D341Med (cell line): ENCODE measurements at places on chromosomes 7 and 10.

DNA sequence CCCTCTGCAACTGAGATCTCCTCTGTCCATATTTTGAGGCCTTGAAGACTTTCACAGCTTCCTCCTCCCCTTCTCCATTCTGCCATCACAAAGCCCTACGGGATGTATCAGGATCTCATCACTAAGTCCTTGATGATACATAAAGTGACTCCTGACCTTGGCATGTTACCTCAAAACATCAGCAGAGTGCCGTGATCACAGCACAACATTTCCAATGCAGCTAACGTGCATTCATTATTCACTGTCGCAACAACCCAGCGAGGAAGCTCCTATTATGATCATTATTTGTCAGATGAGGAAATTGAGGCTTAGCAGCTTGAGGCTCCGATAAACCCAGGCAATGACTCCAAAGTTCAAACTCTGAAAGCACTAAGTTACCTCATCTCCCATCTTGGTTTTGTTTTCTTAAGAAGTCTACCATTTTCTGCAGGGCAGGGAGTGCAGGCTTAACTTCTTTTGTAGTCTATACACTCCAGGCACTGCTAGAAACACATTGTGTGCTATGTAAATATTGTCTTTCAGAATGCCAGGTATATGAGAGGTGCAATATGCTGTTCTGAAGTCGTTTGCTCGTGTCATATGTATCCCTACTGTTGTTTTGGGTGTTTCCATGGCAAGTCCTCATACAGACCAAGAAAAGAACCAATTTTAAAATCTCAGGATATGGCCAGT is 80.6 kb upstream of the C1QL3 start:
- no peak for DNase-seq

DNA sequence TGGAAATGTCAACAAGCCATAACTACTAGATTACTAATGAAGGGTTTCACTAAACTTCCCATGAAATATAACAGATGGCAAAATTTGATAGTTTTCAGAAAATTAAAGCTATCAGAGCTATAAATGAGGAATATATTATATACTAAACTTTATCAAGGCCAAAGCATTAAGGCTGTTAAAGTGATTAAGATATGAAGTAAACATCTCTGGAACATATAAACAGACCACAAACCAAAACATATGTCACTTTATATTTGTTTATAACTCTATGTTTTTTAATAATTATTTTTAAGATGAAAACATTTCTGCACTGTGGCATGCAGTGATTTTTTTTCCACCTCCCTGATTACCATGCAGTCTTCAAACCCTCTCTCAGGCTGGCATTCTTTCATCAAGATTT is 120.2 kb downstream of the REEP3 start:
- DNase-seq, result no peak

- no peak for DNase-seq
Observed at GRCh38 chr10:132470410-132471124, 67.0 kb upstream of the INPP5A start.

DNA sequence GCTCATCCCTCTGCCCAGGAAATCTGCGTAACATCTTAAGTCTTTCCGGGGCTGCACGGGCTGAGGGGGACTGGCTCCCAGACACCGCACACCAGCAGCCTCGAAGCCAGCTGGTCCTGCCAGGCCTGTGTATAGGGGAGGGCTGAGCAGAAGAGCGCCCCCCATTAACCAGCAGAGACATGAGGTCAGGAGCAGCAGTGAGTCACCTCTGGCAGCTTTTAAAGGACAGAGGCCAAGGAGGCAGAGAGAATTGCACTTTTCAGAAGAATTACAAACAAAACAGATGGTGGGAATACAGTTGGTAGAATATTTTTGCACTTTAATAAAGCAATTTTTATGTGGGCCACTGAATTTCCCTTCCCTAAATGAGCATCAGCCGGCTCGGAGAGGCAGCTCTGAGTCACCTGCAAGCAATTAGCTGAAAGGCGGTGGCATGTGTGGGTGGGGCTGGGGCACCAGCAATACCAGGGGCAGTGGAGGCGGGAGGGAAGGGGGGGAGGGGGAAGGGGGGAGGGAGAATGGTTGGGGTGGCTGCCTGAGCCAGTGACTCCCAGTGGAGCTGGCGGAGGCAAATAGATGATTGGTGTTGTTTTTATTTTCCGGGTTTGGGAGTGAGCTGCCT is 39.1 kb downstream of the GOLGA7B start:
- no peak for DNase-seq

DNA sequence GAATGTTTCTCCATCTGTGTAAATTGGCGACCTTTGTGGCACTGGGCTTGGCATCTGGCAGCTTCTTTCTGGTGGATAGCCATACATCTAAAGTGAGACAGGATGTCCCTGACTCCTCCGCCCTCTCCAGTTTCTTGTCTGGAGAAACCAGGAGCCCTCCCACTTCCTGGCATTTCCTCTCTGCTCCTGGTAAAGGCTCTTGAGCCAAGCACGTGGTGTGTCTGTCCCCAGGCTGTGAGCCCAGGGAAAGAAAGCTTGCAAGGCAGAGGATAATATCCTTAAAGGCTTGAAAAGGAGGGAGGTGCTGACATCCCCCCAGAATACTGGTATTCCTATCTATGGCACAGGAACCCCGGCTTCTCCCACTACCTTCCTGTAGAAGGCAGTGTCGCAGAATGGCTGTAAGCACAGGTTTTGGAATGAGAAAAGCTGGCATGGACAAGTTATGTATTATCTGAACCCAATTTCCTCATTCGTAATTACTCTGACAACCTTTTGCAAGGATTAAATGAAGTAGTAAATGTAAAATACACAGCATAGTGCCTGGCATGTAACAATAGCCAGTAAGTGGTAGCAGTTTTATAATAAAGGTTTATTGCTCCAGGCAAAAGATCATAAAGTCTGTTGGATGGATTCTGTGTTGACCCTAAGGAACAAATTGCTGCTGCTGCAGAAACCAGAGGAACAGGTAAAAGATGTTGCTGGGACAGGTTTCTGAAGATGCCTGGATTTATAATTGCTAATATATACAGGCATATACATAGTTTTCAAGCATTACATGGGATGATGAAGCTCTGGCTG is 11.8 kb upstream of the ACSL5 start:
- DNase-seq, result no peak

- DNase-seq, result peak; percentile 46
Observed at GRCh38 chr10:64115908-64116643, 594.9 kb downstream of the REEP3 start.

DNA sequence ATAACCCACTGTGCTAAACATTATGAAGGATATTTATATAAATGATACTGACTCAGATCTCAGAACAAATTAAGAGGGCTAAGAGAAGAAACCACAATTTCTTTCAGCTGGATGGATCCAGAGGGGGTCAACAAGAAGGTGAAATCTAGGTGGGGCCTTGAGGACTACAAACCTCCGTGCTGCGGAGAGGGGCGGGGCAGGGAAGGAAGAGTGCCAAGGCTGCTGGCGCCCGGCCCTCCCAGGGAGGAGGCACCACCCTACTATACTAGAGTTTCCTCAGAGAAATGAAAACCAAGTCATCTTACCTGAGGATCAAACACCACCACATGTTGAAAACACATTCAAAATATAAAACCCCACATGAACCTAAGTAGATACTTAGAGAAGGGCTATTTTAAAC is 29.3 kb upstream of the CRYGN start:
- no peak for DNase-seq
